ENCODE measurements at places on chromosomes 16 and 17.
A peak's percentile ranks its signal among the peaks of the same experiment; 100 is the strongest.

GRCh38 chr16:554640-555365, 5.4 kb upstream of the PRR35 start:
- DNase-seq = no peak

- DNase-seq = no peak
These were observed 191.1 kb upstream of the IRX3 start for GRCh38 chr16:54477714-54478113.

DNA sequence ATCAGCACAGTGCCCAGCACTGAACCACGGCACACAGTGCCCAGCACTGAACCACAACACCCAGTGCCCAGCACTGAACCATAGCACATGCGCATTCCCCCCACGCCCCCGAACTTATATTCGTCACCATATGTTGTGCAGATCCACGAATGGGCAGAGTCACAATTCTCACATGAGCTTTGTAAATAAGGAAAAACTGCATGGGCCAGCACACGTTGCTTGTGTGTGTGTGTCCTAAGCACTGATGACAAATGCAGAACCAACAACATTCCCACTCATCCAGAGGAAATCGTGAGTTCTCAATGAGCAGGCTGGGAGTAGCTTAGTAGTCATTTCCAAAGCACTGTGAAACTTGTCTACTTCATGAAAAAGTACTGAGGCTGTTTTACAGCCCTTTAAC, 70.0 kb downstream of the ADCY9 start:
- no peak for DNase-seq

DNA sequence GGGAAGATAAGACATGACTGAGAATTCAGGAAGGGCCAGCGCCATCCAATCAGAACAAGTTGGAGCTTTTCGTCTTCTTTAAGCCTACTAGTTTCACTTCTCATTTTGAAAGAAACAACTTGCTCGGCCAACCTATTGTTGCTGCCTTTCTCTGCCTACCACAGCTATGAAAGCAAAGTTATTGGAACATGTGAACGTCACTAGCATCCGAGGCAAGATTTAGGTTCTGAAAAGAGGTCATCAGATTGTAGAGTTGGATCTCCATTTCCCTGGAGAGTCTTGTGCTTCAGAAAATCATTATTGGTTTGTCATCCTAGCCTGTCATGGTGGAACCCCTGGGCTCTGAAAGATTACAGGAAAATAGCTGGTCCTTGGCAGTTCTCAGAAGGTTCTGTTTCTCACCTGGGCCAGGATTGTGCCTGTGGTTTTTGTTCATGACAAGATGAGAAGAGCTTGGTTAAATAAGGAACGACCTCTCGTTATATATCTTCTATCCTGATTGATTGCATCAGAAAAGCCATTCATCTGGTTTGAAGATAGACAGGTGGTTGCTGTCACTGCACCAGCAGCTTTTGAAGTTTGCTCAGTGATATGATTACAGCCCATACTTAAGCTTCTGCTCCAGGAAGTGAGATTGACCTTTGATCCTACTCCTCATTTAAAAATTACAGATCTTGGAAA, 25.3 kb downstream of the CDH13 start:
- DNase-seq = no peak

DNA sequence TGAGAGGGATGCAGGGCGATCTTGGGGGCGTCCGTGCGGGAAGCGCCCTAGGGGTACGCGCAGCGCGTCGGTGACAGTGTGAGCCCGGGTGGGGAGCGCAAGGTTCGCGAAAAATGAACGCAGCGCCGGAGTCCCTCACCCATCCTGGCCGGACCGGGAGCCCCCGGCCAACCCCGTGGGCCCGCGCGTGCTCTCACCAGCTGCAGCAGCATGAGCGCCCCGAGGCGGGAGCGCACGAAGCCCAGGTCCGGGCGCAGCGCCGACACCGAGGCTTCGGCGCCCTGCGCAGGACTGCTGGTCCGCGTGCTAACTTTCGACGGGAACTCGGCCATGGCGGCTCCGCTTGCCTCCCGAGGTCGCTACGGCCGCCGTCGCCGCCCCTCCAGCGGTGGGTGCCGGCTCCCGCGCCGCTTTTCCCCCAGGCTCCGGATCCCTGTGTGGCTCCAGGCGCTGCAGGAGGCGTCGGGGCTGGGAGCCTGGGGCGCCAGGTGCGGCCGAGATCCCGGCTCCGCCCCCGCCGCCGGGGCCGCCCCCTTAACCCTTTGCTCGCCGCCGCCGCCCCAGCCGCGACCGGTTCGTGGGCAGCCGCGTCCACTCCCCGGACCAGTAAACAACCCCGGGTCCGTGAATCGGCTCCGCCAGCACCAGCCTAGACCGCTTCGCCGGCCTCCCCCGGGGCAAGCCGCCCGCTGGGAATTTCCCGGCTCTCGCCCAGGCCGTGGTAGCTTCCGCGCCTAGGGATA, at the start of gene PLLP:
Gene PLLP (minus strand): TSS at position 464 of the 743 bp plus-strand sequence. CDS start 132 bp downstream, at position 332.
- peak; percentile 10 for DNase-seq

- DNase-seq = peak; percentile 81
These were observed 1.2 kb downstream of the NGFR start for GRCh38 chr17:49496183-49496866.

DNA sequence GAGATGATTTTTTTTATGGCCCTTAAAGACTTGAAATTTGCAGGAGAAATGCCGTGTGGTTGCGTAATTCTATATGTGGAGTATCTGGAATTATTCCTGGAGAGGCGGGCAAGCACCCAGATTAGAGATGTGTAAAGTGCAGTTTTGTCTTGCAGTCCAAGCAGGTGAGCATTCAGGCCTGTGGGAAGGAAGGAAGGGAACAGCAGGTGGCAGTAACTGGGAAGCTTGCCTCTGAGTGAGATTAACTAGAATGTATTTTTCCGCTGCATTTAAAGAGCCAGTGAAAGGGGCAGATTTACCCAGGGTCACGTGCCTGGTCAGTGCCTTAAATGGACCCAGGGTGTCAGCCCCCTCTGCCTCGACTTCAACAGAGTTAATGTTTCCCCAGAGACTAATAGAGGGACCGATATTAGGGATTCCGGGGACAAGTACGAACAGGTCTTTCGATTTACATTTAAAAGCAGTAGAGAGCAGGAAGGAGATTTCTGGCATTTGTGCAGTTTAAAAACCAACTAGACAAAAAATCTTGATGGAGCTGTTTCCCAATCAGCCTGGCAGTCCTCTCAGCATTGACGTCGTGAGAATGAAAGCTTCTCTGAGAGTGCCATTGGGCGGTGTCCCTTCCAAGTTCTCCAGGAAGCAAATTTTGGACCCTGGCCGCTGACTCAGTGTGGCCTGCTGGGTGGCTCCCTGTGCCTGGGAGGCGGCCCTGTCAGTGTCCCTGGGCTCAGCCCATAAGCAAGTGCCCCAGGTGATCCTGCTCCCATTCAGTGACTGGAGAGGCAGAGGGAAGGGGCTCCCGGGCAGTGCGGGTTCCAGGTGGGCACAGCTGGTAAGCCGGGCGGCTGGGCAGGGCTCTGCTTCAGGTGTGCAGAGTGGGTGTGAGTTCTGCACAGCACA, 38.2 kb downstream of the KSR1 start:
- DNase-seq = no peak

DNA sequence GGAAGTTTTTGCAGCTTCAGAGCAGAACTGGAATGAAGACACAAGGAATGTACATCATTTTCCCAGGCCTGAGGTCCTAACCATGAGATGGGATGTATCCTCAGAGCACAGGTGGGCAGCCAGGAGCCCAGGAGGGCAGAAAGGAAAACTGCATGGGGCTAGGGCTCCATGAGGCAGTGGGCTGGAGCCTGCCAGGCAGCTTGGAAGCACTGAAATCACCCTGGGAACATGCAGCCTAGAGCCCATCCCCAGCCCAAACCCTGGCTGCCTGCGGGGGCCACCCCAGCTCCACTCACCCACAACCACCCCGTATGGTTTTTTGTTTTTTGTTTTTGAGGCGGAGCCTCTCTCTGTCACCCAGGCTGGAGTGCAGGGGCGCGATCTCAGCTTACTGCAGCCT, 86.2 kb upstream of the SIAH1 start:
- DNase-seq = no peak

DNA sequence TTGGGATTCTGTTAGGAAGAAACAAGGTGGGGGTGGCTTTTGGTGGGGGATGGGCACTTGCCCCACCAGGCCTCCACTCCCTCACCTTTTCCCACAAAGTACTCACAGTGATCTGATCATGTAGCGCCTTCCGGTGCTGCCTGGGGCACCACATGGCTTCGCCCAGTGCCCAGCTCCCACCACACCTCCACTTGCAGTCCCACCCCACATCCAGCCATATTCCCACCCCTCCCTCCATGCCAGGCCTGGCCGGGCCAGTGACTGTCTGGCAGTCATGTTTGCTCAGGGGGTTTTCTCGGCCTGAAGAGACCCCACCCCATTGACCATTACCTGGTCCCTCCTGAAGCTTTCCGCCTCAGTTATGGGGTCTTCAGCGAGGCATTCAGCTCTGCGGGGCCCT, 201.5 kb downstream of the SPECC1 start:
- no peak for DNase-seq

- no peak for DNase-seq
These were observed 129.2 kb downstream of the SEC14L1 start for GRCh38 chr17:77269696-77270681.

DNA sequence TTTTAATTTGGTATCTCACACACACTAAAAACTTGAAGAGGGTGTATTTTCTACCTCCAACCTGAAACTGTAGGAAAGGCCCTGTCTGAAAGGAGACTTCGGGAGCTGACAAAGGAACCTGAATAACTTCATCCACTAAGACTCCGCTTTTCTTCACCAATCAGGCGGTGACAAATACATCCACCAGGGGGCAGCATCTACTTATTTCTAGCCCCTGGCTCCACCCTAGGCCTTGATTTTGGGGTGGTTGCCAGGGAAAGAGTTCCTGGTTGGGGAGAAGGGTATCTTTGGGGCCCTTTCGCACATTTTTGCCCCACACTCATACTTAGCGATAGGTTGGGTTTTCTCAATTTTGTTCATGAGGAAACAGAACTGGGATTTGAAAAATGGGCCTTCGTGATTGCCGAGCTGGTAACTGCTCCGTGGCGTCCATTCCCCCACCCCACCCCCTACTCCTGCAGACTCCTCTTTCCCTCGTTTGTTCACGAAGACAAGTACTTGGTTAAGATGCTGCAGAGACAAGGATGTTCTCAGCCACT, 4.8 kb upstream of the ARL4D start:
- DNase-seq = peak; percentile 89

DNA sequence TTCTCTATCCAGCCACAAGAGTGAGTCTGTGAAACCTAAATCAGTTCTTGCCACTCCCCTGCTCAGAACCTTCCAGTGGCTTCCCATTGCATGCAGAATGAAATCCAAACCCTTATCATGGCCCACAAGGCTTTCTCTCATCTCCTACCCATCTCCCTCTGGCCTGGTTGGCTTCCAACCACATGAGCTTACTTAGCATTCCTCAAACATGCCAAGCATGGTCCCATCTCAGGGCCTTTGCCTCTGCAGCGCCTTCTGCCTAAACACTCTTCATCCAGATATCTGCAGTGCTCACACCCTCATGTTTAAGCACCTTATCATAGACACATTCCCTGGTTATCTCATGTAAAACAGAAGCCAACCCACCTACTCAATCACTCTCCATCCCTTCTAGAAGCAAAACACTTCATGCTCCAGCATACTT, 15.5 kb downstream of the TK2 start:
- no peak for DNase-seq

DNA sequence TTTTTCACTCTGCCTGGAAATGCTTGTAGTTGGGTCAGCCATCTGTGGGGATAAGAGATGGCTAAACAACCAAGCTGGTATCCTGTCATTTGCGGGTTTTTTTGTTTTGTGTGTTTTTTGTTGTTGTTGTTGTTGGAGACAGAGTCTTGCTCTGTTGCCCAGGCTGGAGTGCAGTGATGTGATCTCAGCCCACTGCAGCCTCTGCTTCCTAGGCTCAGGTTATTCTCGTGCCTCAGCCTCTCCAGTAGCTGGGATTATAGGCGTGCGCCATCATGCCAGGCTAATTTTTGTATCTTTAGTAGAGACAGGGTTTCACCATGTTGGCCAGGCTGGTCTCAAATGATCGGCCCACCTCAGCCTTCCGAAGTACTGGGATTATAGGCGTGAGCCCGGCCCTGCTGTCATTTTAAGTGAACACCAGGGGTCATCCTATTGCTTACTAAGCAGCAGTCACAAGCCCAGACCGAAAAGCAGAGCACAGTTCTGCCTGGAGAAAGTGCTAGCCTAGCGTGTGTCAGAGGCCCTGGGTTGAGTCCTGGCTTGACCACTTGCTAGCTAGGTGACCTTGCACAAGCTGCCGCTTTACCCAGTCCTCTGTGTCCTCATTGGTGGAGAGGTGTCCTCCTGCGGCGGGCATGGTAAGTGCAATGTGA, 4.6 kb downstream of the SMCR8 start:
- DNase-seq = no peak

- no peak for DNase-seq
These were observed 3.8 kb upstream of the DYNLL2 start for GRCh38 chr17:58079300-58080033.

DNA sequence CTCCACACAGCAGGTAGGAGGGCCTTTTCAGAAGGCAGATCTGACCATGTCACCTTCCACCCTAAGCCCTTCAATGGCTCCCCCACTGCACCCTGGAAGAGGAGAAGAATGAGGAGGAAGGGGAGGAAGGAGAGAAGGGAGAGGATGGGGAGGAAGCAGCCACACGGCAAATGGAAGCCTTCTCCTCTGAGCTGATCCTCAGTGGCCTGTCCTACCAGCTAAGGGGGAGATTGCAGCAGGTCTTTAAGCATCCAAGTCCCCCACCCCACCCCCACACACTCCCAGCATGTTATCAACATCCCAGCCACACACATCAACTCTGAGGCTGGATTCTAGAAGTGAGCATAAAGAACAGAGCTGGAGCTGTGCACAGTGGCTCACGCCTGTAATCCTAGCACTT, 46.2 kb upstream of the RBFOX3 start:
- DNase-seq = no peak

GRCh38 chr16:88960516-88960915, 16.5 kb downstream of the CBFA2T3 start:
- DNase-seq = no peak

GRCh38 chr16:83308414-83308813, 499.4 kb upstream of the HSBP1 start:
- no peak for DNase-seq

- DNase-seq = no peak
These were observed 599.6 kb downstream of the TMEM114 start for GRCh38 chr16:7990626-7991260.

DNA sequence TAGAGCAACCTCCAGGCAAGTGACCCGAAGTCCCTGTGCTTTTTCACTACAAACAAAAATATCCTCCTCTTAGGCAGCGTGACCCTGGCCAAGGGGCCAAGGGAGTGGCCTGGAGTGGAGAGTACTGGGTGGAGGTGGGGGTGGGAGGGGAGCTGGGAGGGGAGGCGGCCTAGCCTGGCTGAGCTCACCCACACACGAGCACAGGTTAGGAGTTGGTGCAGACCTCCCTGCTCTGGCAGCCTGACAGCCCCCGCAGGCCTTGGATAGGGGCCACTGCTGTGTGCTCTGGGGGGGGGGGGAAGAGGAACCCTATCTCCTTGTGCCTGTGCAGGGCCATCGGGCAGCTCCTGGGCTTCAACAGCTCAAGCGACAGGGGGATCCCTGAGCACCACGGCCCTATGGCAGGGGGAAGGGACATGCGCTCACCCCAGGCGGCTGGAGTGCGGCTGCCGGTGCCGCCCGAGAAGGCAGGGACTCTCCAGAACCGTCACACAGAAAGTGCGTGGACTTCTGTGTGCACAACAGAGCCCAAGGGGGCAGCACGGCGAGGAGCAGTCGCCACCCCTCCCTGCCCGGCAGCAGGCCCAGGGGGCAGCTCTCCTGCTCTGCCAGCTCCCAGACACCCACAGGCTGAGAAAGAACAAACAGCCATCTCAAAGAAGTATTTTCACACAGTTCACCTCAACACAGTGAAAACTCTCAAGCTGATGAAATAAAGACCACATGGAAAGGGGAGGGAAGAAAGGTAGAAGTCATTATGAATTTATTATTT, 13.3 kb downstream of the SLC16A3 start:
- no peak for DNase-seq

All from effector CD4-positive, alpha-beta T cell (primary cell).